ENCODE measurements at places on chromosomes 5 and 9. TPM values are rescaled to one million over a fixed set of nuclear protein-coding genes. Genes with fewer than 3 reads are reported as not detected.

- DNase-seq: no peak
These were observed 230.7 kb upstream of the SGCD start for GRCh38 chr5:156096259-156096658.

Gene TMC1
- total RNA-seq: not detected

DNA sequence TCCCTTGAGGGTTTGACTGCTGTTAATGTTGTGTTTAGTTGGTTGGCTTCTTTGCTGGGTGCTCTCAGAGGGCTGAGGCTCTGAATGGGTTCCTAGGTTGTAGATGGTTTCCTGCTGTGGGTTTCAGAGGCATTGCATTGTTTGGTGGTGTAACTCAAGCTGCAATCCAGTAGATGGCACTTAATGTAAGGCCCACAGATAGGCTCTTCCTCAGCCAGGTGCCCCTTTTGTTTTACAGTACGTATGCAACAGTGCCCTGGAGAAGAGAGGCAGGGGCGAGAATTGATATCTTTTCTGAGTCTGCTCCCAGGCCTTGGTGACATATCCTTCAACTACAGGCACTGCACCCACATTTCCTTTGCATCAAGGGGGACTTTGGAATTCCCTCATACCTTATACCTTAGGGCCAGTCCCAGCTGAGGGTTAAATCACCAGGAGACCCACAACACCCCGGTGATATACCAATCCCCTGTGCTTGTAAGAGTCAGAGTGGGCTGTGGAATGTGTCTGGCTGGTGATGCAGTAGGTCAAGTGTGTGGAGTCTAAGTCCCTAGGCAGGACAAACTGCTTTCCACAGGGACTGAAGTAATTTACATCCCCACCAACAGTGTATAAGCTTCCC lies 7.0 kb upstream of the UGT3A2 start:
- DNase-seq: peak; percentile 34

Gene FIBCD1
- not detected for total RNA-seq

Gene PLPPR1
- total RNA-seq: not detected

Gene EQTN
- total RNA-seq: not detected
